ENCODE measurements at places on chromosomes 16 and 17.

DNA sequence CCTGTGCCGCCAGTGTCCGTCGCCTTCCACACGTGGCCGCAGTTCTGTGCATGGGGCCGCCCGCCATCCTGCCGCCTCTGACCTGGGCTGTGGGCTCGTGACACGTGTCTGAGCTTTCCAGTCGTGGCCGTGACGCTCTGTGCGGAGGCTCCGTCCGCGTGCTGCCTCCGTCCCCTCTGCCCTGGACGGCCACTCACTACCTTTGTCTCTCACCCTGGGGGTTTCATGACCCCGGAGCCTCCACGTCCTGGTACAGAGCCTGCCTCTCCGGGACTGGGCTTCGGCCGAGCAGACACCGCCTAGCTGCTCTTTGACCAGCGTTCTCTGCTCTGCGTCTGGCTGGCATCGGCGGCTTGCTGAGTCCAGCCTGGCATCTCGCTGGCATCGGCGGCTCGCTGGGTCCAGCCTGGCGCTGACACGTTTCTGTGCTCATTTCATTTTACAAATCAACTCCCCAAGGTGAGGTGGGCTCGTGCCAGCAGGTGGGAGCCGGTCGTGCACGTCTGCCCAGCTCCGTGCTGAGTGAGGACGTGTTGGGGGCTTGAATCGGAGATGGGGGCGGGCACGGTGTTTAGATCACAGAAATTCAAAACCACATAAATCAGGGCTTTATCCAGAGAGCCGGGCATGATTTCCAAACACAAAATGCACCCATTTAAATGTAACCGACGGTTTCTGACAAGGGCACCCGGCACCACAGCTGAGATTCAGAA is 44.3 kb upstream of the GNG13 start:
- no peak for DNase-seq

GRCh38 chr16:890217-890616 is 80.6 kb downstream of the LMF1 start:
- no peak for DNase-seq

DNA sequence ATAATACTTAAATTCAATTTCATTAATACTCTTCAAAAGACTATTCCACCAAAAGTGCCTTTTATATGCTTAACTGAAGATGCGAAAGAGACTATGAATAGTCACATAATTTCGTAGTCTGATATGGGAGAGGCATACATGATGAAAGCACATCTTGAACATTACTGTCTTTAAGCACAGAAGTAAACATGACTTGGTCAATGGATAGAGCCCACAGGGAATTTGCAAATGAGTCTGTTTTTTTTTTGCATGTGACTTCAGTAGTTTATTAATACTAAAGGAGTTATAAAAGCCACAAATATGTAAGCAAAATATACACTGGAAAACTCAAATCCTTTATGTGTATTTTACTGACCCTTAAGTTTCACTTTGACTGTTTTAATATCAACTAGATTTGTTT is 15.9 kb downstream of the ADPRM start:
- no peak for DNase-seq

DNA sequence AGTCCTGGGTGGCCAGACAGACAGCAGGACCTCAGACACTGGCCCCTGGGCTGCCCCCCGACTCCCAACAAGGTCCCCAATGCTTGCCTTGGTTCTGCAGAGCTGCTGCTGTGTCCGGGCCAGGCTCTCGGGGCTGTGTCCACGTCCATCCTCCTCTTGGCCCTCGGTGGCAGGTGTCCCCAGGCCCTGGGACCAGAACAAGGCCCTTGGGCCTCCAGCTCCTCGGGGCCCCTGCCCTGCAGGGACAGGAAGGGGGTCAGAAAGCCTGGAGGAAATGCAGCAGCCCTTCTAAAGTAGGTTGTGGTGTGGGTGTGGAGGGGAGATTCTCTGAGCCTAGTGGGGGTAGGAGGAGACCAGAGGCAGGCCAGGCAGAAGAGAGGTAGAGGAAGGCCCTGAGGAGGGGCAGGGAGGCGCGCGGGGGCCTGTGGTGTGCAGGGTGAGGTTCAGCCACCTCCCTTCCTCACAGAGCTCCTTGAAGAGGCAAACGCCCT is 2.5 kb upstream of the AXIN1 start:
- no peak for DNase-seq

DNA sequence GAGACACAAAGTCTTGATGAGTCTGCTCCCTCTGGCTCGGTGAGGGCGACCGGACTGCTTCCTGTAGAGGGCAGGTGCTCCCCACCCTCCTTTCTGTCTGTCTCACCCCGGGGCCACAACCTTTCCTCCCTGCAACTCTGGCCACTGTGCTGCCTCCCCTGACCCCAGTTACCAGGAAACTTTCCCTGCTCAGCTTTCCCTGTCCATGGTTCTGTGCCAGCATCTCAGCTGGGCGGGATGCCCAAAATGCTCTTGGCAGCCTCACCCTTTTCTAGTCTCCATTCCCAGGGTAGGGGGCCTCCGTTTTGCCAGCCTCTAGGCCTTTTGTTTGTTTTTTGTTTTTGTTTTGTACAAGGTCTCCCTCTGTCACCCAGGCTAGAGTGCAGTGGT is 1.4 kb downstream of the PLD2 start:
- no peak for DNase-seq

GRCh38 chr17:51118330-51119195 is 2.1 kb downstream of the SPAG9 start:
- no peak for DNase-seq

All from islet precursor cell (in vitro differentiated cells).